Activated T-cell treated with anti-CD3 and anti-CD28 coated beads, Interleukin-2, amount 50 U/mL, for 48 hours (primary cell): ENCODE measurements at places on chromosomes 12 and 14.
A peak's percentile ranks its signal among the peaks of the same experiment; 100 is the strongest.

DNA sequence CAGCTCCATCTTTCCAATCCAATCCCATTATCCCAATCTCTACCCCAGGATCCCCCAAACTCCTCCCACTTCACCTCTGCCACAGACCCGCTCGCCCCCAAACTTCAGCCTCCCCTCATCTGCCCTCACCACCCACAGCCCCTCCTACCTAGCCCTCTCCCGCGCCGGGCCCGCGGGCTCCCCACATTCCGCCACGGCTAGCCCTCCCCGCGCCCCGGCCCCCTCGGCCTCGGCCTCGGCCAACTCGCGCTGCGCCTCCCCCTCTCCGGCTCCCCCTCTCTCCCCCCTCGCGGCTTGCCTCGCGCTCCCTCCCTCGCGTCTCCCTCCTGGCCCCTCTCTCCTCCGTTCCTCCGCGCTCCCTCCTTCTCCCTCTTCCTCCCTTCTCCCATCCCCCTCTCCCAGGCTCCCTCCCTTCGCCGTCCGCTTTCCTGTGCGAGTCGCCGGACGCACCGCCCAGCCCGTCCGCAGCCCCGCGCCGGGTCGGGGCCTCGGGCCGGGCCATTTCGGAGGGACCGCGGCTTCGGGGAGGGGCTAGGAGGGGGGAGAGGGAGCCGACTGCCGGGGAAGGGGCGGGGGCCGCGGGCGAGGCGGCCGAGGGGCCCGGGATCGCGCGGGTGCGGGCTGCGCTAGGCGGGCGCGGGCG, at the start of gene ATN1:
Gene ATN1, plus strand, starts transcription at position 581 of the 643 bp plus-strand sequence. CDS start 6,043 bp downstream, outside the sequence.
- DNase-seq = peak; percentile 67

DNA sequence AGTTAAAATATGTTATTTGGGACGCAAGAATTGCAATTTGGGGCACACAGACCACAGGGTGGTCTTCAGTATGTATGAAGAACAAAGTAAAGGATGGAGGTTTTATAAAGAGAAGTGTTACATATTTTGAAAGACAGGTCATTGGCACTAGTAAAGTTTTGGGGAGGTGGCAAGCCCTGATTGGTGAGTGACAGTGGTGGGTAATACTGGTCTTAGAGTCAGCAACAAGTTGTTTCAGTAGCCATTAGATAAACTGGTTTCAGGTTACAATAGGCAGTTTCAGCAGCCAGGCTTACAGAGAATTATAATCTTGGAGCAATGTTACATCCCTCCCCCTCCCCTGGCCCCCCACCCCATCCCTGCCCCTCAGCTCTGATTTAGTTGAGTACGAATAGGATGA, 17.5 kb downstream of the MARK3 start:
- DNase-seq = no peak

DNA sequence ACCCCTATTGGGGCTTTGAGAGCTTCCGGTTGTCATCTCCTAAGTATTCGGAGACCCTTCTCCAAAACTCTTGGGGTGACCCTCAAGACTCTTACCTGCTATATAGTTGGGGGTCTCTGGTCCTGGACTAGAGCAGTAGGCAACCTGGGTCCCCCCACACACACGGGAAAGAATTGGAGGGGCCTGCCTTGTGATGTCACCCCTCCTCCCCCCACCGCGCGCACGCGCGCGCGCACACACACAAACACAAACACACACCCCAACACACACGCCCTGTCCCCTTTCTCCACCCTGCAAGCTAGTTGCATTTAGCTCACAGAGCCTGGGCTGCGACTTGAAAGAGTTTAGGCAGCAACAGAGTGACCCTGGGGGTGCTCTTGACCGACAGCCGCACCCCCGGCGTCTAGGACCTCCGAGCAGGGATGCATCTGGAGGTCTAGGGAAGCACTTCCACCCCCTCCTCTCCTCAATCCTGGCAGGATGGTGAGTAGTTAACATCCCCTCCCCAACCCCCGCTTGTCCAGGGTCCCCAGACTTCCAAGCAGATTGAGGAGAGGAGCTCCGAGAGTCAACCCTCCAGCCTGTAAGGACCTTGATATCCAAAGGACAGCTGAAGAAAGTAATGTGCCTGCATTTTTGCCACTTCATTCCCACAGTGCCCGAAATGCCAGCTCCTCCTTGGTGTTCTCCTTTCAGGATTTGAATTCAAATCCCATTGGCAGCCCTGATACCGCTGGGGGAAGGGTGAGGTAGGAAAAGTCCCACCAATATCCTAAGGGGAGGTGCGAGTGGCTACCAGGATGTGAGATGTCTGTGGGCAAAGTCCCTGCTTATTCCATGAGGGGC, 1.4 kb upstream of the DNAJC14 start:
- DNase-seq = peak; percentile 68

GRCh38 chr14:29953501-29953900, 25.9 kb upstream of the PRKD1 start:
- DNase-seq = no peak

GRCh38 chr12:111274777-111275176, 94.1 kb downstream of the PHETA1 start:
- DNase-seq = no peak

- DNase-seq = no peak
These were observed 116.3 kb downstream of the TSPAN8 start for GRCh38 chr12:71041476-71041875.

DNA sequence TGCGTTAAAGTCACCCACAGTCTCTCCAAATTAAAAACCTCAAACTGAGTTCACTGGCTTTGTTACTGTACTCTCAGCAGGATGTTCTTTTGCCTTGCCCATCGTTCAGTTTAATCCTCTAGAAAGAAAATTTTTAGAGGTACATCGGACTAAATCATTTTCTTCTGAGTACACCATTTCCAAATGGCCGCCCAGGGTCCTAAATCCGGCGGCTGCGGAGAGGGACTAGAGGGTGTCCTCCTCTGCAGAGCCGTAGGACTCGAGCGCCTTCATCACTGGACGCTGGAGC, 1.4 kb downstream of the LIN7A start:
- DNase-seq = no peak

DNA sequence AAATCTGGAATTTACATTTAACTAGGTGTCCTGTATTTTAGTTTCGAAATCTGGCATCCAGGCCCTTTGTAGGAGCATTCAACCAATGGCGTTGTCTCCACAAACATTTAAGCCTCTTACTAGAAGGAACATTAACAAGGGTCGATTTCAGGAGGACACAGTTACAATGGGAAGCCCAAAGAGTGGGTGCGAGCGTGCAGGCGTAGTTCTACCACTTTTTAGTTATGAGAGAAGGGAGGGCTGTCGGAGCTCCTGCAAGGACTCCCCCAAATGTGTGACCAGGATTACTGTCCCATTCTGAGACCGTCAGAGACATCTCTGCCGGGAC, 365 bp upstream of the ABHD4 start:
- DNase-seq = no peak

- no peak for DNase-seq
These were observed 137.2 kb upstream of the NCOR2 start for GRCh38 chr12:124704619-124705018.

DNA sequence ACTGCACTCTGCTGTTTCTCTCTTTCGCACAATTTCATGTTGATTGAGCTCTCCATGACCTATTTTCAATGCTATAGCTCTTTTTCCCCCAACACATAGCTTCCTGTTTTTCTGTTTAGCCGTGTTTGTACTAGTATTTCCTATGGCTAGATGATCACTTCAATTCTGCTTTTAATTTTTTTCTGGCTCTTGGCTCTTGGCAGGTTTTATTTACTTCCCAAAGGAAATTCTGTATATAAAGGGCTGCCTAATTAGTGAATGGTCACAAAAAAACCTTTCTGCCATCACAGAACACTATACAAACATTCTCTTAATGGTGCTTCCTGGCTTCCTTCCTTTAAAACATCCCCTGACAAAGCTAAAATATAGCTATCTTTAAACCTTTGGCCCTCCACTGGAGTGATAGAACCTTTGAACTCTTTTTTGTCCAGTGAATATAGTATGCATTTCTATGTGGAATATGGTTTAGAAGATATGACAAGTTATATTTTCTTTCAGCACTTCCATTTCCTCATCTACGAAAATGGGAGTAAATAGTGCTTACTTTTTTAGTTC, 88.2 kb downstream of the RASSF9 start:
- no peak for DNase-seq

- DNase-seq = no peak
These were observed 269.2 kb downstream of the ALG10 start for GRCh38 chr12:34291426-34291901.

DNA sequence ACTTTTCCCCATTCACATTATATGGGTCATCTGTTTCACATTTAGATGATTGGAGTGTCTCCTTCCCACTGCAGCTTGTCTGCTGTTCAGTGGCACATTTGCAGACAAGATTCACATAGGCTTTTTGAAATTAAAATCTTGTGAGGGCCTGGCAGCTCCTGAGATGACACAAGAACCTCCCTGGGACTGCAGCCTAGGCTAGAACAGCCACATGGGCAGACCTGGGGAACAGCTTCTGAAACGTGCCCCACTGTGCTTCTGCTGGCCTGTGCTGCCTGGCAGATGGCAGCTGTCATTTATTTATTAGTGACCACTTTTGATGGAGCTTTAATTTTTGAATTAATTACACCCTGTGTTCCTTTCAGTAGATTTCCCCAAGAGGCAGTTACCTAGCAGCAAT, 137.4 kb downstream of the GRIP1 start:
- DNase-seq = no peak

DNA sequence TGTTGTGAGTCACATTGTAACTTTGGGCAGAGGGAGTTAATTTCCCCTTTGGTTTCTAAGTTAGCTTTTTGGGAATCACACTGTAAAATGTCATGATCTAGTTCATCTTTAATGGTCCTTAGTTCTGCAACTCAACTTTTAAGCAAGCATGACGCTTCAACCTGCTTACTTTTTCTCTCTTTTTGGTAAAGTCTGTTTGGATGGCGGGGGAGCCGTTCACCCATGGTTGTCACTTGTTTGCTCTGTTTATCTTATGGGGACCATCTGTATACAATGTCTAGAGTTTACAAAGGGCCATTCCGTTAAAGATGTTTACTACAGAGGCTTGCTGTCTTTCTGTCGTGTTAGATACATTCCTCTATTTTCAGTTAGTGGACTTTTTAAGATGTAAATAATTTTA, 172.0 kb downstream of the SRGAP1 start:
- DNase-seq = no peak

DNA sequence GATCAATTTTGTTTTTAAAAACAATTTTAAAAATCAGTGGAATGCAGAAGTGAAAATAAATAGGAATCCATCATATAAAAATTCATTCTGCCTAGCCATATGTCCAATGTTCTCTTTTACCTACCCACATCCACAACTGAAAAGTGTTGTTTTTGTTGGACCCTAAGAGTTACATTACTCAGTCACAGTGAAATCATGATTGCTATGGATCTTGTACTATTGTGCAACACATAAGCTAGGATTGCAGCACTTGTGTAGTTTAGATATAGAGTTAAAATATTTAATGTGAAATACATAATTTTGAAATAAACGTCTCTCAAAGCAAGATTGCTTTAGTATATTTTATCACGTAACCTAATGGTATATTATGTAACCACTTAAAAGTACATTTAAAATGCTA, 213.3 kb upstream of the CLEC14A start:
- DNase-seq = no peak

DNA sequence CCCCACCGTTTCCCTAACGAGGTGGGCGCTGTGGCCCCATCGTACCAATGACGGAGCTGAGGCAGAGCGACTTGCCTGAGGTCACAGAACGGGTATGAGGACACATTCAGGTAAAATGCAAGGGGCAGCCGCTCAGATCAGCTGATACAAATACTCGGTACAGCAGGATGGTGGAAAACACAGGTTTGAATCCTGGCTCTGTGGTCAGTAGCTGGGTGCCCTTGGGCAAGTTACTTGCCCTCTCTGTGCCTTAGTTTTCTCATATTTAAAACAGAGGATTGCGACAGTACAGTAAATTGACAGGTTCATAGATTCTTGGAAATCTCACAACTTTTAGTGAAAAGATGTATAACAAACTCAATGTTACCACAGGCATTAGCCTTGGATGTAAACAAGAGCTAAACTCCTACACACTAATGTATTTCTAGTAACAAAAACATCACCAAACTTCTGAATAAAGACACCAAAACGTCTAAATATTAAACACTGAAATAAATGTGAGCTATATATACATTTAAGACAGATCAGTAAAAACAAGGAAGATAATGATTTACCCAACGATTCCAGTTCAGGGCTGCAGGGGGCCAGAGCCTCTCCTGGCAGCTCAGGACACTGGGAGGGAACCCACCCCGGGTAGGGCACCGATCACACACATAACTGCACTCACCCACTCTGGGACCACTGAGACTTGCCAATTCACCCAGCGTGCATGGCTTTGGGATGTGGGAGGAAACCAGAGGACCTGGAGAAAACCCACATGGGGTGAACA, 128.4 kb downstream of the RBM19 start:
- DNase-seq = no peak

DNA sequence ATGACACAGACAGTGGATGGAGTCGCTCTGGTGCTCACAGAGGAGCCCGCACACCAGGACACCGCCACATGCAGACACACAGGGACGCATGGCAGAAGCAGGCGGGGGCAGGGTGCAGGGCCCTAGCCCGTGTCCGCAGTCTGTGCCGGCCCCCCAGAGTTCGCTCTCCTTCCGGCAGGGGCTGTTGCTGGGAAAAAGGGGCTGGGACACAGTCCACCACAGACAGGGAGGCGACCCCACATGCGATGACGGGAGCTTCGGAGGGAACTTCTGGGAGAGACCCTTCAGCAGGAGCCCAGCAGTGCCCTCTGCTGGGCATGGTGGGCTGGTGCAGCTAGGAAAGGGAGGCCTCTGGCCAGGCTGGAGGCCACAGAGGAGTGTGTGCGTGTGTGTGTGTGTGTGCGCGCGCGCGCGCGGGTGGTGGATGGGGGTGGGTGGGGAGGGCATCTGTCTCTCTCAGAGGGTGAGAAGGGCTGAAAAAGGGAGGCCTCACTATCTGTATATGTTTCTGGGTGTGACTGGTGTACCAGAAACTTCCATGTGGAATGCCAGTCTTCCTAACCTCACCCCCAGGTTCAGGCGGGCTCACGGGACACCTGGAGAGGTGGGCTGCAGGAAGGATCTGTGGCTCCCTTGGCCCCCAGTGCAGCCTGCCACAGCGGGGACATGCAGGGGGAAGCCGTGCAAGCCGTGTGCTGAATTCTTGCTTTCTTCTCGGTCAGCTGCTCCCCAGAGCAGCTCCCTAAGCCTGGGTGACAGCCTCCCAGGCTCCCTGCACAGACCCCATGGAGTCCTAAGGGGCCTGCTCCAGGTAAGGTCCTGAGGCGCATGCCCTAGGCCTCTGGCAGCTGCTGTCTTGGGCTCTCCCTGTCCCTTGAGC, 60.7 kb downstream of the PLEKHG3 start:
- DNase-seq = peak; percentile 84

DNA sequence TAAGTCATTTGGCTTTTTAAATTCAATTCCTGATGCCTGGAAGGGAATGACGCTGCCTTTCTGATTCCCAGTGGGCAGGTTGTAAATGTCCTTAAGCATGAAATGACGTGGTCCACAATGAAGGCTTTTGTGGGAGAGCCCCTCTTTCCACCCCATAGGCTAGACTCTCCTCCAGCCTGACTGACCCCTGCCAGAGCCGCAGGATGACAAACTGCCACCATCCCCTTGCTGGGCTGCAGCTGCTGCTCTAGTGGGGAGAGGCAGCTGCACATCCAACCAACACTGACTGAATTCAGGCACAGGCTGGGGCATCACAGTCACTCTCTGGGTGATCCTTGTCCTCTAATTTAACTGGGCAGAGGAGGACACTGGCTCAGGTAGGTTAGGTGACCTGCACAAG, 6.3 kb downstream of the TSPAN11 start:
- no peak for DNase-seq

GRCh38 chr12:130775953-130776856, 60.1 kb upstream of the RIMBP2 start:
- peak; percentile 83 for DNase-seq

- no peak for DNase-seq
These were observed 282.2 kb downstream of the GPHN start for GRCh38 chr14:66790101-66790500.
